ENCODE measurements at places on chromosomes 2 and 18.

GRCh38 chr18:62365420-62365819 lies 40.3 kb downstream of the TNFRSF11A start:
- no peak for DNase-seq

- DNase-seq, result no peak
Observed at GRCh38 chr2:65015731-65016130, 26.5 kb downstream of the SLC1A4 start.

DNA sequence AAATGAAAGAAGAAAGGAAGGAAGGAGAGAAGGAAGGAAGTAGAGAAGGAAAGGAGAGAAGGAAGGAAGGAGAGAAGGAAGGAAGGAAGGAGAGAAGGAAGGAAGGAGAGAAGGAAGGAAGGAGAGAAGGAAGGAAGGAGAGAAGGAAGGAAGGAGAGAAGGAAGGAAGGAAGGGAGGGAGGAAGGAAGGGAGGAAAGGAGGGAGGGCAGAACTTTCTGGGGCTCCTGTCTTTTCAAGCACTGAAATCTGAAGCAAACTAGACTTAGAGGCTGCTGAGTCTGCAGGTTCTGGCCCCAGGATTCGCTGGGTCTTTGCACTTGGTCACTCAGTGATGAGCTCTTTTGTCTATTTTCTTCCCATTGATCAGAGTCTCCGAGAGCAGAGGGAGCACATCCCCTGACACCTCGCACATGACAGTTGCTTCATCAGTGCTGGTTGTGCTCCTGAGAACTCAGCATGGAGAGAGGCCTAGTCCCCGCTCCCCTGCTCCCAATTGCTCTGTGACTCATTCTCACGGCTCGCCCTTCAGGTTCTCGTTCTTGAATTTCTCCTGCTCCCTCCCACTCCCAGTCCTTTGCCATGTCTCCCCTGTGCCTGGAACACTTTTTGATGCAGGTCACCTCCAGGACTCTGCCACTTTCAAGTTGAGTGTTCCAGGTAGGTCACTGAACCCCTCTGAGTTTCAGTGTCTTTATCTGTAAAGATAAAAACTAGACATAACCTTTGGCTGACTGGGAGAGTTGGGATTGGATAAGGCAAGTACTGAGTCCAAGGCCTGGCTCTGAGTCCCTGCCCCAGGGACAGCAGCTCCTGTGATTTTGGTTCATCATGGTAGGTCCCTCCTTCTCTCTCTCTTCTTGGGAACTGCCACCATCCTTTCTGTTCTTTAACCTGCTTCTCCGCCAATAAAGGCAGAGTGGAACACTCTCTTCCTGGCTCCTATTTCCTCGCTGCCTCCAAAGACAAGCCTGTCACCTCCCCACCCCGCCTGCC lies 55.2 kb downstream of the TNP1 start:
- DNase-seq, result no peak

DNA sequence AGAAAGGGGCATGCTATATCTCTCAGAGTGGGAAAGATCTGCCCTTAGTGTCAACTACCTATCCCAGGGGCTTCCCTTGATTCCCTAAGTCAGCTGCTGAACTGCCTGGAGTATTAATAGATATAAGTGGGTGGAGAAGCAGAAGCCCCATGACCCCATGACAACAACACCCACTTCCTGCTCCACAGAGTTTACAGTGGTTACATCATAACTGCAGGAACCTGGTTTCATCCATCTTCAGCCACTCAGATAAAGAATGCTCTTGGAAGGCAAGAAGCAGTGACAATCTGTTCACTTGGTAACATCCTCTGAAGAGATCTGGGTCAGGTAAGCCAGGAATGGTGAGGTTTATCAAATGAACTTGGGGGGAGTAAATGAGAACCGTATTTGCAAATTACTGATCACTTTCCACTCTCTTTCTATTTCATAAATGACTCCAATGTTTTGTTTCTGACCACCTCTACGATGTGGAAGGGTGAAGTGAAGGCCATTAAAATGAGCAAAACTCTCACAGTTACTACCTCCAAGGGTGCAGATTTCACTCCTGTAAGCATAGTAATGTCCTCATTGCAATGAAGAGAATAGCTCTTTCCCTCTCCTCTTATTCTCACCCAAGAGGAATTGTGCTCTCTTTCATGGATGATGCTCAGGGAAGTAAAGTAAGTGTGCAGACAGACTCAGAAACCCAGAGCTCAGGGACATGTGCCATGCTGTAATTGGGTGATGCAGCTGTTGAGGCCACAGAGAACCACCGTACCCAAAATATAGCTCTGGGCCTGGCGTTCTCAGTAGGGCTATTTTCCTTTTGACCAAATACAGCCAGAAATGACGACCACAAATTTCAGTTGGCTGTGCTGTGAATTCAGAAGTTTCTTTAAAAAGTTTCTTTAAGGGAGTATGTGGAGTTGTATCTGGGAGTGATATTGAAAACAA lies 192.8 kb upstream of the APCDD1 start:
- DNase-seq, result no peak

DNA sequence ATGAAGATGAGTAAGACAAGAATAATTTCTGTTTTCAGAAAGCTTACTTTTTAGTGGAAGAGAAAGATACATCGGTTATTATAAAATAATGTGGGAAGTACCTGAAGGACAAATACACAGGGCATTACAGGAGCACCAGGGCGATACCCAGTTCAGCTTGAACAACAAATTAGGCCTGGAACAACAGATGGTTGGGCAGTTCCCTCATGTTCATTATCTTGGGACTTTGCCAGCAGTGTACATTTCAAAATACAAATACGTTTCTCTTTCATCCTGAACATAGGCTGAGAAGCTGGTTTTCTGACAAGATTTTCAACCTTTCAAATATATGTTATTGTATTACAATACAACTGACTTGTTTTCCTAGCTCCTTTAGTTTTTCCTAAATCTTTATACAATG lies 79.6 kb downstream of the TGIF1 start:
- no peak for DNase-seq

DNA sequence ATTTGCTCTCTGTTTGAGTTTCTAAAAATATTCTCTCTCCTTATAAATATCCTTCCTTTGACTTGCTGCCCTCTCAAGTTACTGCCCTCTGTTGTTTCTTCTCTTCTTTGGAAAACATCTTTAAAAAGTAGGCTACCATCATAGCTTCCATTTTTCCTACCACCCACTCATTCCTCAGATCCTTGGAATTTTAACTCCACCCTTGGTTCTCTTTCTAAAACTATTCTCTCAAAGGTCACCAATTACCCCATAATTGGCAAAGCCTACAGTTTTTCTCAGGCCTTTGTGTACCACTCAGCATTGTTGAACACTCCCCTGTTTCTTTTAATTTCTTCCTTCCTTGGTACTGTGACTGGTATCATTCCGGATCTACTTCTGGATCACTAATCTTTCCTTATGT lies 43.0 kb upstream of the ITGAV start:
- no peak for DNase-seq

DNA sequence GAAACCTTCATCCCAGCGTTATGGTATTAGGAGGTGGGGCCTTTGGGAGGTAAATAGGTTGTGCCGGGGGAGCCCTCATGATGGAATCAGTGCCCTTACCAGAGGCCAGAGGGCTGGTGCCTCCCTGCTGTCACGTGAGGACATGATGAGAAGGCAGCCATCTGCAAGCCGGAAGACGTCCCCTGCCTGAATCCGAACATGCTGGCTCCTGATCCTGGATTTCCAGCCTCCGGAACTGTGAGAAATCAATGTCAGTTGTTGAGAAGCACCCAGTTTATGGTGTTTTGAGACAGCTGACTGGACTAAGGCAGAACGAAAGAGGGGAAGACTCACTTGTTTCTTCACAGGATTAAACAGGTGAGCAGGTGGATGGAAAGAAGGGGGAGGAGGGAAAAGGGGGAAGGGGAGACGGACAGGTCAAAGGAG lies 13.0 kb upstream of the KLF11 start:
- DNase-seq, result no peak

GRCh38 chr18:48785091-48785614 lies 165.6 kb downstream of the SMAD7 start:
- DNase-seq, result no peak

GRCh38 chr2:152657043-152657442 lies 60.2 kb downstream of the PRPF40A start:
- DNase-seq, result no peak

DNA sequence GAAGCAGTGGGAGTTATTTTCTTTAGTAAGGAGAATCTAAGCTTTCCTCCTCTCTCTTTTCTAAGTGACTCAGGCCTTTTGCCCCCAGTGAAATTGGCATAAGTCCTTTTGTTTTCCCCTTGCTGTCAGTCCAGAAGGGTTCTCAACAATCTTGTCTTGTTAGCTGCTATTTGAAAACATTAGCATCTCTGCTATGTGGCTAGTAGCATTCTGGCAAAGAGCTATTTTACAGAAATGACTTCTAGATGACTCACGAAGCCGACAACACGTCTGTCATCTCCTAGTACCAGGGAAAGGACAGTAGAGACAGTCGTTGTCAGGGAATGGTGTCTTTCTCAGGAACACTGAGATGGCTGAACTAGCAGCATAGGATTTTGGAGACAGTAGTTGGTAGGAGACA lies 14.7 kb downstream of the SMARCAL1 start:
- DNase-seq, result no peak

- DNase-seq, result no peak
Observed at GRCh38 chr2:100759901-100760300, 60.0 kb upstream of the NPAS2 start.

DNA sequence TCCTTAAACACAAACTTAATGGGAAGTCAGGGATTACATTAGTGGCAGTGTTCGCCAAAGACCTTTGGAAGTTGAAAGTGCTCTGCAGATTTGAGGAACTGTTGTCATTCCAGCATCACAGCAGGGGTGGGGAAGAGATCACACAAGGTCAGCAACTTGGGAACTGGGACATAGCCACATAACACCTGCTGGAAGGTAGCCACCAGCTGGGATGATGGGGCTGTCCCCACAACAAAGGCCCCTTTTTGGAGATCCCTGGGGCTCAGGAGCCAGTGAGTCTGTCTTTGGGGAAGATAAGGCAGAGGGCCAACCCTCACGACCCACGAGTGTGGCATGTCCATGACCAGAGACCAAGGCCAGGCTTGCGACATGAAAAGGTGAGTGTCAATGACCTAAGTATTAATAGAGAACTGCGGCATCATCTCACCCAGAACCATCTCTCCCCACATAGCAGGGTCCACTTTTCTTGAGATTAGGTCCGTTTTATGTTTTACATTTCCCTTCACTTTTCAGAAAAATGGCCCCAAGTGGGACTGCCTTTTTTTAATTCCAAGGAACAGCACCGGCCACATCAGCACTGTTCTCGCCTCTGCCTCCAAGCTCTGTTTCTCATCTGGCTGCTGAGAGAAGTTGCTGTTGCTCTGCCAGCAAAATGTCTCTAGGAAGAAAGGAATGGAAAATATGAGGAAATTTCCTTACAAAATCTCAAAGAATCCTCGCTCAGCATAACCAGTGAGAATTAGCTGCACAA lies 106.9 kb downstream of the GFPT1 start:
- DNase-seq, result no peak

Measured in stimulated activated CD8-positive, alpha-beta memory T cell treated with anti-CD3 and anti-CD28 coated beads, Interleukin-7, amount 100 ng/mL, for 1 hour (primary cell).